ENCODE measurements at places on chromosomes 1 and 21.

- no peak for ATAC-seq
These were observed 3.7 kb downstream of the DMRTB1 start for GRCh38 chr1:53462769-53463501.

GRCh38 chr1:70987497-70987896 lies 60.1 kb downstream of the PTGER3 start:
- ATAC-seq = no peak

DNA sequence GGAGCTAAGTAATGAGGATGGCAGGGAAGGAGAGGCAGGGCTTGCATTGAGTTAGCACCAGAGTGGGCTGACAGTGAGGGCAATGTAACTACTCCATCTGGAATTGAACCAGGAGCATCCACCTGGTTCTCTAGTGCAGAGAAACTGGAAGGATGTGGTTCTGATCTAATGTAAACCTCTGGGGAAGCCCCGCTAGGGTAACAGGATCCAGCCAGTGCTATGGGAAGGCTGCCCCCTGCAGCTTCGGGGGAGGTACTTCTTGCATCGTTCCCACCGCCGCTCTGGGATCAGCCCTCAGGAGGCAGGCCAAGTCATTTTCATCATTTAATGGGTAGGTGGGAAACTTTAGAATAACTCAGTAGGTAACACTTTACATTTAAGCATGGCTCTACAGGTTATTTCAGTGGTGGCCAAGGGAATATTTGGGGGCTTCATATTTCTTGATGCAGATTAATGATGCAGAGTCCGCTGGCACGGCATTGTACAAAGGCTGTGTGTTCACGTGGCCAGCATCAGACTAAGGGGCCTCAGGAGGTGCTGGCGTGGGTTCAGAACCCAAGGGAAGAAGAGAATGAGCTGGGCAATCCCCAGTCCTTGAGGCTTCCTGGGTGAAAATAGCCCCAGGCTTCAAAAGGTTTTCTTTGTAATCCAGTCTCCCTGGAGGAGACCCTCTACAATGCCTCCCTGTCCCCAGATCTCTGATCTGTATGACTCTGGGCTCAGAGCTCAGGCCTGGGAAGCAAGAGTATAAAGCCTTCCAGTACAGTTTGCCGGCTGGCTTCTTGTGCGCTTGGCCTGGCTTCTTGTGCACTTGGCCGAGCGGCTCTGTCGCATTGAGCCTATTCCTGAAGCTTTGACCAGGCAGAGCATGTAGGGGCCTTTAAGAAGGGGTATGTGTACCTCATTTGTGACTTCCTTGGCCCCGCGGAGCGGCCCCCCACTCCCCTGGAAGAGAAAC lies 26.4 kb upstream of the KAZN start:
- ATAC-seq = no peak

DNA sequence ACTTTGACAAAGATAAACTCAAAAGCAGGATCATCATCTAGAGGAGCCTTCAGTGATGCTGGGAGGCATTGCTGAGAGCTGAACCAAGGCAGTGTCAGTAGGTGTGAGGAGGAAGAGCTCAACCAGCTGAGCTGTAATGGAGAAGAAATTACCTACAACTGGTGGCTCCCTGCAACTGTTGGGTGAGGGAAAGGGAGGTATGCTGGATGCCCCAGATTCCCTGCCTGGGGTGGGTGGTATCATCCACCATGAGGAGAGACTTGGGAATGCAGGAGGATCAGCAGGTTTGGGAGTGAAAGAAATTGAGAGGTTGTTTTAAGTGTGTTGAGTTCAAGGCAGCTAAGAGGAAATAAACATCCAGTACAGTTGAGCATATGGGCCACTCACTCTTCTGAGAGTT lies 199.8 kb downstream of the DNM3 start:
- ATAC-seq = no peak

- ATAC-seq = peak; percentile 94
These were observed 59.1 kb downstream of the CAMK2N1 start for GRCh38 chr1:20426923-20427322.

All from activated T-helper 17 cell treated with anti-CD3 and anti-CD28 coated beads, Interleukin-2, amount 50 U/mL, for 72 hours (primary cell).